ENCODE measurements at places on chromosomes 1 and 21.

GRCh38 chr21:43300496-43301408 lies 126.2 kb downstream of the SIK1 start:
- no peak for DNase-seq

GRCh38 chr1:160951443-160952128 lies 3.0 kb downstream of the ITLN2 start:
- peak; percentile 72 for DNase-seq

GRCh38 chr21:43985690-43986251 lies 26.3 kb upstream of the TRAPPC10 start:
- no peak for DNase-seq

DNA sequence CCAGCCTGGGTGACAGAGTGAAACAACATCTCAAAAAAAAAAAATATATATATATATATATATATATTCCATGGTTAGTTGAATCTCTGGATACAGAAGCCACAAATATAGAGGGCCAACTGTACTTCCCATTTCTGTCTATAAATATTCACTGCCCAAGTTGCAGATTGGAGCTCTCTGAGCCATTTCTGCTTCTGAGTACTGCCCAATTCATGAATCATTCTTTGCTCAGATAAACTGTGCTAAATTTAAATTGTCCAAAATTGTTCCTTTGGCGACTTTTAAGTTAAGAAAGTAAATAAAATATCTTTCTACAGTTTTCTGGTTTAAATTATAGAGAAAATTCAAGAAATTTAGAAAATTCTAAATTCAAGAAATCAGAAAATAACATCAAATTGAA lies 23.2 kb upstream of the C1orf146 start:
- DNase-seq = no peak

GRCh38 chr1:225635649-225636048 lies 17.3 kb downstream of the ENAH start:
- DNase-seq = no peak

DNA sequence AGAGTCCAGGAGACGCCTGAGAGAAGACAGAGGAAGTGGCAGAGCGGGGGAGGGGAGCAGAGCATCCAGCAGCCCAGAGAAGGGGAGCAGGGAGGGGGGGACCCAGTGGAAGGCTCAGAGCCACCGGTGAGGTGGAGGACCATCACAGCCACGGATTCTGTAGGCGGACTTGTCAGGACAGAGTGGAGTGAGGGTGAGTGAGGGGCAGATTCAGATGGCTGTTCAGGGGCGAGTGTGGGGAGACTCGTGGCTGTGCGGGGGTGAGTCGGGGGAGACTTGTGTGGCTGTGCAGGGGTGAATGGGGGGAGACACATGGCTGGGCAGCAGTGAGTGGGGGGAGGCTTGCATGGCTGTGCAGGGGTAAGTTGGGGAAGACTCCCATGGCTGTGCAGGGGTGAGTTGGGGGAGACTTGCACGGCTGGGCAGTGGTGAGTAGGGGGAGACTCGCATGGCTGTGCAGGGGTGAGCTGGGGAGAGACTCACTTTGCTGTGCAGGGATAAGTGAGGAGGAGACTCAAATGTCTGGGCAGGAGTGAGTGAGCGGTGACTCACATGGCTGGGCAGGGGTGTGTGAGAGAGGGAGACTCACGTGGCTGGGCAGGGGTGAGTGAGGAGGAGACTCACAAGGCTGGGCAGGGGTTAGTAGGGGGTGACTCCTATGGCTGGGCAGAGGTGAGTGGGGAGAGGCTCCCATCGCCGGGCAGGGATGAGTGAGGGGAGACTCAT lies 56.8 kb upstream of the ABCG1 start:
- DNase-seq = no peak

DNA sequence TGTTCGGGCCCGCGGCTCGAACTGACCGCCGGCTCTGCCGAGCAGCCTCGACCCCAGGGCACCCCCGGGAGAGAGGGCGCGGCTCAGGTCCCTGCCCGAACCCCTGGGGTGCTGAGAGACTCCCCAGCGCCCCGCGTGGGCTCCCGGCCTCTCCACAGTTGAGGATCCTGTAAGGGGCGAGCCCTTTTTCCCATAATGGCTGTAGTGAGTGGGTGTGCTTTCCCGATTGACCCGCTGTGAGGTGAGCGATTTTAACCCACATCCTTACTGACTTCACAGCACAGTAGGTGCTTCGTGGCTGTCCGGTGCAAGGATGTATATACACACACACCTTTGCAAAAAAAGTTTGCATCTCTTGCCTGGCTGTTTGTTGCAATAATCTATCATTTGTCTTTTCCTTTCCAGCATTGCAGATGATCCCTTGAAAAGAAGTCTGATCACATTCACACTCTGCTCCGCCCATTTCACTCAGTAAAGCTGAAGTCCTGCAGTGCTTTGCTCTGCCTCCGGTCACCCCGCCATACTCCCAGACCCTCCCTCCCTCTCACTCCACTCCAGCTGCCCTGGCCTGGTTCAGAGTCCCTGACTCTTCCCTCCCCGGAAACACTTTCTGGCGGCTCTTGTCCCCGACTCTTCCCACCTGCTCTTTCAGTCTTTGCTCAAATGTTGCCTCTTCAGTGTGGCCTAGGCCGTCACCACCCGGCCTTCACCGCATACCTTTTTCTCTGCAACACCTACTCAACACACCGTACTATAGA lies 955 bp upstream of the UBE2G2 start:
- DNase-seq = no peak

GRCh38 chr1:247468481-247469140 lies 10.7 kb upstream of the OR2B11 start:
- no peak for DNase-seq

DNA sequence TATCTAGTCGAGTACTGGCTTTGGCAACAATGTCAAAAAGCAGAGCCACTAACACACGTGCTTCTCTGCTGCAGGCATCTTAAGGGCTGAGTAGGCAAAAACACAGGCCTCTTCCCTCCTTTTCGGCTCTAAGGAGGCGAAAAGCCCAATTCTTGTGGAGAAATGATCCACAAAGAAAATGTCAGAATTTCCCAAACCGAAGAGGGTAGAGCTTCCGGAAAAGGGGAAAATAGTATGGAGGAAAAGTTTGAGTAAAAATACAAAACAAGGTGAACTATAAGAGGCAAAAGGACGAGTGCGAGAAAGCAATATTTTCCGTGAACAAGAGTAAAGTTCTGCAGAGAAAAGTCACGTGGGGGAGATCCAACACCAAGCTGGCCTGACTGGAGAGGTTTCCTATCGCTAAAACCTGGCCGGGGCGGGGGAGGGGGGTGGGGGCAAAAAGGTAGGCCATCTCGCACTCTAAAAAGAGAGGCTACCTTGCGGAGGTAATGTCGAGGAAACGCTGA lies 551 bp downstream of the ZRANB2 start:
- peak; percentile 28 for DNase-seq

DNA sequence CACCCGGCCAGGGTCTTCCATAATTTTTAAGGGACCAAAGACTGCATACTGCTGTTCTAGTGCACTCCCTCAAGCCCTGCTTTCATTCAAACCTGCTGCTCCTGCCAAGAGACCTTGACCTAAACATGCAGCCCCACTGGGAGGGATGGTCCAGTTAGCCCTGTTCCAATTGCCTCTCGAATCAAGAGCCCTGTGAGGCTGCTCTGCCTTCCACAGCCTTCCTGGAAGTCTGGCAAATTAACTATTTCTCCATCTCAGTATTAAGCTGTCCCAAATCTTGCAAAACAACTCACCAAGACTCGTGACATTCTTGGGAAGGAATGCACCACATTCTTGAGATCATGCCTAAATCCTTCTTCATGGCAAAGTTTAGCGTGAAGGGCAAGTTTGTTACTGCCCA lies 231.3 kb downstream of the C1orf94 start:
- DNase-seq = no peak

DNA sequence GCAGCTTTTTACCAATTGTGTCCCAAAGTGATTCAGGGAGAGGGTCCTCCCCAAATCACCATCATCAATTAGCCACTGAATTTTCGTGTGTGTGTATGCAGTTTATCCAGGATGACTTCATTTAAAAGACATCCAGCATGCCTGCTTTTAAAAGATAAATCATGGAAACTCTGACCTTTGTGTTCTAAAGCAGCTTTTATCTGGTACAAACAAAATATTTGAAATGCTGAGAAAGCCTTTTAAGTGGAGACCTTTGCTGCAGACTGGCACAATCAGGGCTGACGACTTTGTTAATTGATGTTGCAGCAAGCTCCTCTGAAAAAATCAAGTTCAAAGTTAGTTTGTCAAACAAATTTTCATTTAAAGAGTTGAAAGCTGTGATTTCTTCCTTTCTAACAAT lies 104.7 kb downstream of the PCP4 start:
- DNase-seq = no peak

GRCh38 chr1:241531195-241532161 lies 700 bp upstream of the KMO start:
- DNase-seq = no peak

DNA sequence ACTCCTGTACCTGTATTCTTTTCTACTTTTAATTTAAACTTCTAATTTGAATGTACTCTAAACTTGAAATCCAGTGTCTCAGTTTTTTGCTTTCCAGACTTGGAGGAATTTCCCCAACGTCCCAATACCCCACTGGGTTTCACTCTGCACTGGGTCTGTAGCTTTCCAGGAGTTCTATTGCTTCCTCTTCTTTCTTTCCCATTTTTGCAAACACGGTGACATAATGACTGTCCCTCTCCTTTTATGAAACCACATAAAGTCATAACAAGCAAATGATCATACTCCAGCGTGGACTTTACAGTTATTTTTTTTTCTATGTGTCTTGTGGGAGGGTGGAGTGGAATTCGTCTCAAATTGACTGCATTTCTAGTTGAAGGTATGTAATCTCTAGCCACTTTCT lies 97.1 kb downstream of the FASLG start:
- DNase-seq = no peak

DNA sequence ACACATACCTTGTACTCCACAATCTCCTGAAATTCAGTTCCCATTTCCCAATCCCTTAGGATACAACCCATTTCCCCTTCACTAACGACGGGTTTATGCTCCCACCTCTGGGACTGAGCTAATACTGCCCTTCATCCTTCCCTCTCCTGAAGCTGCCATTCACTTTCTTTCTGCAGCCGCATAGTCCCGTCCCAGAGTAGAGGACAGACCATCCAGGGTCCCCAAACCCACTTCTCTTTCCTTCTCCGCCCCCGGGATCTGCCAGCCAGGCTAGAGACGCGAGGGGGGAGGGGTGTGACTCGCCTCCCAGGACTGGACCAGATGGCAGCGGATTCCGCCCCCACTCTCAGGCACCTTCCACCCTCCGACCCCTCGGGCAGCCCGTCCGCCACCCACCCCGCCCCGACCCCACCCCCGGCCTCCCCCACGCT lies 679 bp downstream of the ABL2 start:
- peak; percentile 42 for DNase-seq

DNA sequence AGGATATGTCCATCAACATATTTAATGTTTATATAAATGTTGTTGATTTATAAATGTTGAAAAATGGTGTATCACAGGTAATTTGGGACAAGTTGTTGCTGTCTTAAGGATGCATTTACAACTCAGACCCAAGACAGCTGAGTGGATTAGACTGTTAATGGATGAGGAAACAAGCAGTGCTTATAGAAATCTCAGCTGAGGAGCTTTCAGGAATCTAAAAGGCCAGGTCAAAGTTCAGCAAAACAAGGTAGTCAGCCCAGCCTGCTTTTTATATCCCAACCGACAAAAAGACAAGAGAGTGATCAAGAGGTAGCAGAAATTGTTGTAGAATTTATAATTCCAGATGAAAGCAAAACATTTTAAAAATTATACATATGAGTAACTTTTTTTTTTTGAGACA lies 16.6 kb upstream of the USP1 start:
- DNase-seq = no peak

DNA sequence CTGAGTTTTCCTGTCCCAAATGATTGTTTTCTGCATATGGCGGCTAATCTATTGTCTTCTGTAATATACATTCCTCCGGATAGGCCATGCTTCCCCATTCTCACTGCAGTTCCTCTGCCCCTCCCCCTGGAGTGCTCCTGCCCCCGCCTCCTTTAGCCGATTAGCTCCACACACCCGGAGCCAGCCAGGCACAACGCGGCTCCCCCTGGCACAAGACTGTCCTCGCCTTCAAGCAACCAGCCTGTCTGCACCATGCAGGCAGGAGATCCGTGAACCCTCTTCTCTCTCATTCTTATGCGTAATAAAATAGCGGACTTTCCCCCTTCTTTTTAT lies 18.0 kb downstream of the SERTAD4 start:
- DNase-seq = no peak

DNA sequence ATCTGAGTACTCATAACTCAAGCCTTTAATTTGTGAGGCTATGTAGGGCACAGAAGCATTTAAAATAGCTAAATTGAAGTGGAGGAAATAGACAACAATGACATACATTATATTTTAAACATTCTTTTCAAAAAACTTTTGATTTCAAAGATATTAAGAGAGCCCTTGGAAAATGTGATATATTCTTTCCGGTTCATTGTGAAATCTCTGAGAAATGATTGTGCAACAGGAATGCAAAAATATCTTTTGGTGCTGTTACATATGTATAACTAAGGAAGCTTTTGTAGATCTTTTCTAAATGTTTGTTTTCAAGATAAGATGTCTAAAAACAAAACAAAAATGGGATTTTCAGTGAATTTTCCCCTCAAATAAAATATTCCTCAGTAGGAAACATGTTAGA lies 185.2 kb downstream of the LEPR start:
- DNase-seq = no peak

DNA sequence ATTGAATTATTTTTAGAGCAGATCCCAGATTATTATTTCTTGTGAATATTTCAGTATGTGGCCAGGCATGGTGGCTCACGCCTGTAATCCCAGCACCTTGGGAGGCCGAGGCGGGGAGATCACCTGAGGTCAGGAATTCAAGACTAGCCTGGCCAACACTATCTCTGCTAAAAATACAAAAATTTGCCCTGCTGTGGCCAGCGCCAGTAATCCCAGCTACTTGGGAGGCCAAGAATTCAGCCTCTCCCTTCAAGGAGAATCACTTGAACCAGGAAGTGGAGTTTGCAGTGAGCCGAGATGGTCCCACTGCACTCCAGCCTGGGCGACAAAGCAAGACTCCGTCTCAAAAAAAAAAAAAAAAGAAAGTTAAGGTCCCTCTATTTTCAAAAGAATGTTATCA lies 4.3 kb downstream of the OSBPL9 start:
- no peak for DNase-seq

DNA sequence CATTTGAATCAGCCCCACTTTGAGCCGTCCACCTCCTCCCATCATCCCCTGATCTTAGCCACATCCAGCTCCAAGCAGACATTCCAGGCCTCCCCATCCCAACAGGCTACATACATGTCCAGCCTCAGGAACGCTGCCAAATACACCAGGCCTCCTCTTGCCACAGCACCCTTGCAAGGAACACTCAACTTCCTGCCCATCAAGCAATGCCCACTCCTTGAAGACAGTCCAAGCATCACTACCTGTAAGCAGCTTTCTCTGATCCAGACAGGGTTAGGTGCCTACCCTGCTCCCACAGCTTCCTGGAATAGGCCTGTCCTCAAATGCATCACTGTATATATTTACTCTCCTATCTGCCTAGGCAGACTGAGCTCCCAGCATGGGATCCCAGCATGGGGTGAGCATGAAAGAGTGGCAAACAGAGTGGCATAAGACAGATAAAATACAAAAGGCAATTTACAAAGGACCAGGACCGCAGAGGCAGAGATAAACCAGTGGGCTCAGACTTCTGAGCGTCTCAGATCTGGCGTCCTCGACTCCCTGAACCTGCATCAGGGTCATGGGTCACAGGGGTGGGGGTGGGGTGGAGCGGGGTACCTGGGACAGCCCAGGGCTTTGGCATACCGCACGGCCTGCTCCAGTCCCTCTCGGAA lies 816 bp downstream of the HYI start:
- no peak for DNase-seq

Data from activated naive CD4-positive, alpha-beta T cell treated with Interleukin-2 at 50 U/mL for 16 hours (primary cell).